ENCODE measurements at places on chromosomes 12 and 14.

DNA sequence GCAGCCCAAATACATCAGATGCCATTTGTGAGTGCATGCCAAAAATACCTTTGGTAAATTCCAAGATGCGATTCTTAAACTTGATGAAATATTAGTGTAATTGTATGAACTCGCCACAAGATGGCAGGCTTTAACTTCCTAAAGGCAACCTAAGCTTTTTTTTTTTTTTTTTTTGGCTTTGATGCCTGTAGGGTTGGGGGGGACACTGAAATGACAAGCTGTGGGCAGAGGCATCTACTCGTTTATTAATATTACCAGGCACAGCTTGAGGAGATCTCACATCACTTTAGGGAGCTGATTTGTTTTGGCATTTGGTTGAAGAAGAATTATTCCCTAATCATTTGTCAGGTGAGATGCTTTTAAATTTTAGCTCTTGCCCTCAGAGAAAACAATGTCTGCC lies 126.7 kb upstream of the CCDC196 start:
- no peak for DNase-seq

- no peak for DNase-seq
Measured at GRCh38 chr12:30624009-30624408, 71.7 kb downstream of the IPO8 start.

- DNase-seq, result peak; percentile 6
Measured at GRCh38 chr12:47397664-47398281, 308.1 kb downstream of the RPAP3 start.

DNA sequence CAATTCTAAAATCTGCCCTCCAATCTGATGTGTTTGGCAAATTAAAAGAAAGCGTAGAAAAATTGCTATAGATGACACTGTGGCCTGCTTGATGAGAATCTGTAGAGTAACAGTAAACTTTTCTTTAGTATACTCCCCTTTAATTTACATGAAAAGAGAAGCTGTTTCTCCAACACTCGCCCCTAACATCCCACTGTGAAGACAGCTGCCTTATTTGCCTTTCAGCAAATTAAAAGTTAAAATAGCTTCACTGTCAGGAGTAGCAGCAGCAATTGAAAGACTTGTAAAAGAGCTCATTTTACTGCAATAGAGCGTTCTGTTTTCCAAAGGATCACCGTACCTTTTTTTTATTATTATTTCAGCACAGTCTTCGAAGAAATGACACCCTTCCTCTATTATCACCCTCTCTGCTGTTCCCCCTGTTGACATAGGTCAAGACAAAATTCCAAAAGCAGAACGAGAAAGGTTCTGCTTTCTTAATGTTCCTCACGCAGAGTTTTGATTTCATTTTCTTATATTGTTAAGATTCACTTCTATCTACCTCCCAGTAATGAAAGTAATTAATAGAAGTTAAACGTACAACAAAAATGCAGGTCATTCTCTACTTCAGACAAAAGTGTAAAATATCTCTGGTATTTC lies 153.5 kb upstream of the USP15 start:
- DNase-seq, result no peak

DNA sequence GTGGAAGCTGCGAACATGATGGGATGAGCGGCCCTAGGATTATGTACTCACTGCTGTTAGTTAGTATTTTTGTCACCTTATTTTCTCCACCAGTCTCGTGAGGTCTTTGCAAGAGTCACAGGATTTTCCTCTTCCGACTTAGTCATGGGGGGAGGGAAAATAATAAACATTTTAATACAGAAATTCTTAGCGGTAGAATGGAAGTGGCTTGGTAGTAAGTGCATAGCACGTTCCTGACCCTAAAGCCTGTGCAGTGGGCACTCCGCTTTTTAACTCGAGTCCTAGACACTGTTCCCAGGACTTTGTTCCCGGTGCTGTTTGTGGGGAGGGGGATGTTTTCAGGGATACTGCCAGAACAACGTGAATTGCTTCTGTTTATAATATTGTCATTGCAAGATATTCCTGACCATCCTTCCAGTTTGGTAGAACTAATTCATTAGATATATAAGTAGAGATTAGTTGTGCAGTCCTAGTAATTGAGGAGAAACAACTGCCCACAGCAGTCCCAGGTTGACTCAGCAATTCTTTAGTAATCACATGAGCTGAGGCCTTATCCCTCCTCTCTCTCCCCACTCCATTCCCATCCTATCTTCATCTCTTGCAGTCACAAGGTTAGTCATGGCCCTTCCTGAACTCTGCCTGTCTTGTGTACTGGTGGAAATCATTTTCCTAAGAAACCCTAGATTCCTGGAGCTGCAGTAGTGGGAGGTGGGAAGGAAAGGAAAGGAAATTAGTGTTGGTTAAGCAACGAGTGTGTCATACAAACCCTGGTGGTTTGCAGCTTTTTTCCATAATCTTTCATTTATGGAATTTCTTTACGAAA lies 799 bp downstream of the SLC38A6 start:
- DNase-seq, result no peak

DNA sequence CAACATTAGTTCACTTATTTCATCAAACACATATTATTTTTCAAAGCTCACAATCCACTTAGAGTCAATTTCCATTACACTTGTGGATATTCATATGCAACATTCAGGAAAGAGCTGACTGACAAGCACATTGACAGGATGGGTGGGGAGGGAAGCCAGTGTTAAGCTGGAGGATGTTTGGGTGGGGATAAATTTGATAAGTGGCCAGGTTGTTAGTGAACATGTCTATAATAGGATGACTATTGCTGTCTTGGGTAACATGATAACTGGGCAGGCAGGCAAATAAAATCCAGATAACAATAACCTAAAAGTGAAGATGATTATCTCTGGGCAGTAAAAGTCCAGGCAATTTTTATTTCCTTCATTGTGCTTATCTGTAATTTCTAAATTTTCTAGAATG lies 73.8 kb upstream of the OSBPL8 start:
- no peak for DNase-seq

DNA sequence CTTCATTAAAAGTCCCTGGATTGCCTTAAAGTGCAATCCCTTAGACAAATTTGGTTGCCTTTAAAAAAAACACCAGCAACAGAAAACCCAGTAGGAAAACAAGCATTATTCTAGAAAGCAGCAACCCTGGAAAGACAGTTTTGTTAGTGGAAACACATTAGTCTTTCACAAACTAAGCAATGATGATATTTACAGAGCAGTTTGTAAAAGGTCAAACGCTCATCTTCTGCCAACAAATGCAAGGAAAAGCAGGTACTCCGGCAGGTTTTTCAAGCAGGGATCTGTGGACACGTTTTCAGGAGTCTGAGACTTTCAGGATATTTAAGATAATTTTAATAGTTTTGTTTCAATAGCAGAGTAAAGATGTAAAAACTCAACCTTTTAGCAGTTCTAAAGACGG lies 202.2 kb downstream of the EXOC5 start:
- no peak for DNase-seq

- no peak for DNase-seq
Measured at GRCh38 chr14:77065851-77066577, 32.0 kb upstream of the CIPC start.

DNA sequence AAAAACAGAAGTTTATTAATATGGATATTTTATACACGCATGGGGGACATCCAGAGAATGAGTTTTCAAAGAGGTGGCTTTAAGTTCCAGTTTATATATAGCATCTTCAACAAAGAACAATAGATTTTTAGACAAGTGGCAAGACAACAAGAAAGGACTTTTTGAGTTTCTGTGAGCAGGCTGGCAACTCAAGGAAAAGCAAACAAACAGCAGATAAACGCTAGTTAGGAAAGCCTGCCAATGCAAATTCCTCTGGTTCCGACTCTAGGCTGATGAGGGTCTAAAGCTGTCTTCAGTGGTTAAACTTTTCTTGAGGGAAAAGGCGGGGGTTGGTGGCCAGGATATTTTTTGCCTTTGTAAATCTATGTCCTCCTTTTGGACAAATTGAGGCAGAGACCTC lies 78.4 kb upstream of the EEA1 start:
- no peak for DNase-seq

DNA sequence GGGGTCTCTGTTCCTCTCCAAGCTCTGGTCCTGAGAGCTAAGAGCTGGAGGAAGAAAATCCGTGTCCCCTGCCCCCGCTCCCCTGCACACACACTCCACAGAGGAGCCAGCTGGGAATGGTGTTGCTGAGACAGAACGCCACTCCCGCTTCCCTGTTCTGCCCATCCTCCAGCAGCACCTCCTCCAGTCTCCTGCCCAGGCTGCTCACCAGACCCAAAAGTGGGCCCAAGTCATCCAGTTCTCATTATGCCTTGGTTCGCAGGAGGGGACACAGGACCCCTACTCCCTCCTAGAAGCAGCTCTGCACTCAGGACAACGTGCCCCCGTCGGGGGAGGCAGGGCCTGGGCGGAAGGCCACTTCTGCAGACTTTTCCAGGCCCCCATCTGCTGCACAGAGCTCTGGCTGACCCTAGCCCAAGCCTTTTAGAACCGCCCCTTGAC lies 830 bp upstream of the TRMT61A start:
- DNase-seq, result no peak

DNA sequence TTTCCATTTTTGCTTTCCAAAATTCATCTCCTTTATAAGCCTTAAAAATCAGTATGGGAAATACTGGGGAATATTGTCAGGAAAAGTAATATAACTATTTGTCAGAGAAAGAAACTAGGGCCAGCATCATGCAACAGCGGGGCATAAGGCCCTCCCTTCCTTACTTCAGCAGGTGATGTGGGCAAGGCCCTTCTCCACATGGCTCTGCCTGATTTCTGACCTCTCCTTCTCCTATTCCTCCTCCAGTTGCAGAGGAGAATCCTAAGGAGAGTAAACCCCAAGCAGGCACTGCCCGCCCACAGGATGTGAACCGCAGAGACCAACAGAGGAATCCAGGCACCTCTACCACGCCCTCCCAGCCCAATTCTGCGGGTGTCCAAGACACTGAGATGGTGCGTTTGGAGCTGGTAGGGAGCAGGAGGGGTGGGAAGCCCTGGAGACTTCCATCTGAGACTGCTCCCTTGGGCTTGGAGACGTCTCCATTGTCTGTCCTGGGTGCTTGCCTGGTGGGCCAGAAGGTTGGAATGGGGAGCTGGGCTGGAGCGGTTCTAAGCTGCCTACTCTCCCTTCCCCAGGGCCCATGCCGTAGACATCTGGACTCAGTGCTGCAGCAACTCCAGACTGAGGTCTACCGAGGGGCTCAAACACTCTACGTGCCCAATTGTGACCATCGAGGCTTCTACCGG lies 2.7 kb upstream of the SOAT2 start:
- DNase-seq, result no peak

DNA sequence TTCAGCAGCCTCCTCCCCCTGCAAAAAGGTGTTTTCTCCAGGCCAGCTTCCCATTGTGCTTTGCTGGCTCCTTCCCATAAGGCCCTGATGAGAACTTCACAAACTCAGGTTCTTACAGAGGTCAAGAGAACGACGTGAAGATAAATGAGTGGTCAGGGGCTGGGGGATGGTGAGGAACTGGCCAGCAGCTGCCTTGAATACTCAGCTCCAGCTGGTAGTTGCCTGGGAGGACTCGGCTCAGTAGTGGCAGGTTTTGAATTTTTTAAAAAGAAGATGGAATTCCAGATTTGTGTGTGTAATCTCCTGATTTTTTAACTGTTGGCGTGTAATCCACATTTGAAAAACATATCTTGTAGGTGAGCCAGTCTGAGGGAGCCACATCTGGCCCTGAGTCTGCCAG lies 5.9 kb downstream of the DDX55 start:
- no peak for DNase-seq

DNA sequence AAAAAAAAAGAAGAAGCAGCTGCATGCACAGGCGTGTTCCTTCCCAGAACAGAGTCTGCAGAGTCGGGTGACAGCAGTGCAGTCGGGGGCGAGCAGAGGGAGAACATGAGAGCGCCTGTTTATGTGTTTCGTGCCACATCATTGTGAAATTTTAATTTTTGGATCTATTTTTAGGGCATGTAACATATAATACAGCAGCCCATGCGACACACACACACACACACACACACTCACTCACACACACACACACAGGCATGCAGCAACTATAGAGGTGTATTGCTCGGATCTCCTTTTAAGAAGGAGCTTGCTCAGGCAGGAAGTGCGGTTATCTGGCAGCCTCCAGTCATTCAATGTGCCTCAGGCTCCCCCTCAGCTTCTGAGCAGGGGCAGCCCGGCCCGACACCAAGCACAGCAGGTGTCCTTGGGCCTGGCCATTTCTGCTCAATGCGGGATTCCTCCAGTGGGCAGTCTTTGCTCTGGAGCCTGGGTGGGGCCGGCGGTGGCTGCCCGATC lies 71.8 kb downstream of the ZNF664 start:
- no peak for DNase-seq

DNA sequence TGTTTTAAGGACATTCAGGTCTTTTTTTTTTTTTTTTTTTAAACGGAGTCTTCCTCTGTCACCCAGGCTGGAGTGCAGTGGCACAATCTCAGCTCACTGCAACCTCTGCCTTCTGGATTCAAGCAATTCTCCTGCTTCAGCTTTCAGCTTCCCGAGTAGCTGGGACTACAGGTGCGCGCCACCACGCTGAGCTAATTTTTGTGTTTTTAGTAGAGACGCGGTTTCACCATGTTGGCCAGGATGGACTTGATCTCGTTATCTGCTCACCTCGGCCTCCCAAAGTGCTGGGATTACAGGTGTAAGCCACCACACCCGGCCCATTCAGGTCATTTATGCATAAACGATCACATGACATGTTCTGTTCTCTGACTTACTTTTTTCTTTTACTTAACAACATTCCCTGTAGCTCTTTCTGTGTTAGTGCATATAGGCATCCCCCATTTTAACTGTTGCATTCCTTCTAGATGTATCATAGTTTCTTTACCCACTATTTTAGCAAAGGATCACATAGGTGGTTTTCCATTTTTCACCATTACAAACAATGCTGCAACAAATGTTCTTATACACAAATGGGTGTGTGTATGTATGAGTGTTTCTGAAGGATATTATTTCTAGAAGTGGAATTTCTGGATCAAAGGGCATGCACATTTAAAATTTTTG lies 74.2 kb downstream of the ARF6 start:
- DNase-seq, result no peak

DNA sequence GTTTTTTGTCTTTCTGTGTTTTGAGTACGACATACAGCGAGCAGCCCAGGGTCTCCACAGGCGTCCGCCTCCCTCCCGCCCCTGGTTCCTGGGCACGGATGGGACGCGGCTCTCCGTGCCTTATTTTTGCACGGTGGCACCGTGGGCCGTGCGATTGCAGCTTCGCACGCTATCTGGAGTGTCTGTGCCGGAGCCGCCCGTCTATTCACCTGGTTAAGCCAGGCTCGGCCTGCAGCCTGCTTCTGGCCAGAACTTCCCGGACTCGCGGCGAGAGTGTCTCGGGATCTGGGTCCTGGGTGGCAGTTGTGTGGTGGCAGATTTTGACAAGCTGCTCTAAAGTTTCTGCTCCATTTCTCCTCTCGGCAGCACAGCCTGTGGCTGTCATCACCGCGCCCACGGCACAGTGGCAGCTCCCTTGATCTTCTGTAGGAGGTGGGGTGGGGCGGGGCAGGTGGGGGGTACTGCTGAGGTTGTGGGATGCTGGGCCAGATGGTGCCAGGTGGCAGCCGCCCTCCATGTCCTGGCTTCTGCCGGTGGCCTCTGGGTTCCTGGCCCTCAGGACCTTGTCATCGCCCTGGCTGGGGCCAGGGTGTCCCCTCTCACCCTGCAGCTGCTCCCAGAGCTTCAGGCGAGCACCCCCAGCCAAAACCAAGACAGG lies 2.9 kb downstream of the MMP17 start:
- DNase-seq, result no peak

- DNase-seq, result no peak
Measured at GRCh38 chr14:91573528-91573893, 63.4 kb upstream of the PPP4R3A start.

Measured in GDM1 (cell line).